NCI-H510A treated with DMSO at 0.1 percent for 48 hours (cell line): ENCODE measurements at places on chromosomes 4 and X.
A peak's percentile ranks its signal among the peaks of the same experiment; 100 is the strongest.

DNA sequence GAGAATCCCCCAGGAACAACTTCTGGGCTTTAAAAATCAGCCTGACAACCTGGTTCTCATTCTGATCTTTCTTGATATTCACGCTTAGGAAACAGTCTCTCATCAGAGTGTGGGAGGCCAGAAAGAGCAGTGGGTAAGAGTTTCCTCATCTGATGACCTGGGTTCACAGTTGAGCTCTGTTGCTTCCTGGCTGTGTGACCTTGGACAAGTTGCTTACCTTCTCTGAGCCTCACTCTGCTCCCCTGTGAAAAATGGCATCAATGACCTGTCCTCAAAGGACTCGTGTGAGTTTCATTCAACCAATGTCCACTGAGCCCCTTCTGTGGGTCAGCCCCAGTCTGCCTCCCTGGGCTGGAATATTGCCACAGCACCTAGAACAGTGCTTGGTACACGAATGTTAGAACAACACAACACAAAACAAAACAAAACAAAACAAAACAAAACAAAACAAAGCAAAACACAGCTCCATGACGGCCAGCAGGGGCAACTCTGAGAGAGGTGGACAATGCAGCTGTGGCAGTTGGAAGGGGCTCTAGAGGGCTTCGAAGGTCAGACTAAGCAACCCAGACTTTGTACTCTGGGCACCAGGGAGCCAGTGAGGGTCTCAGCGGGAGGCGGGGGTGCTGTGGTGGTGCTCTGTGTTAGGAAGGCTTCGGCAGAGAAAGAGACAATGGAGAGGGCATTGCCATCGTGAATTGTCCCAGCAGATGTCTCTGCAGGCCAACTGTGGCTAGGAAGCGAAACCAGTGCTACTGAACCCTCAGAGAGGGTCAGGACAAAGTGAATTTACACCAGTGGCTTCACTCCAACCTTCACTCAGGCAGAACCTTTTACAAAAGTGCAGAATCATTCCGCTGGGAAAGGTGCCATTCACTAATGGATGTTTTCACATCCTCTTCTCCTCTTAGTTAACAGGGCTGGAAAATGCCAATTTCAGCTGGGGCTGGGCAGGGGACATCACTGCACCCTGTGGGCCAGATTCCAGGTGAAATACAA, 14.3 kb upstream of the C4orf50 start:
- no peak for DNase-seq

- DNase-seq, result no peak
Measured at GRCh38 chr4:35772291-35772690, 472.0 kb downstream of the ARAP2 start.

DNA sequence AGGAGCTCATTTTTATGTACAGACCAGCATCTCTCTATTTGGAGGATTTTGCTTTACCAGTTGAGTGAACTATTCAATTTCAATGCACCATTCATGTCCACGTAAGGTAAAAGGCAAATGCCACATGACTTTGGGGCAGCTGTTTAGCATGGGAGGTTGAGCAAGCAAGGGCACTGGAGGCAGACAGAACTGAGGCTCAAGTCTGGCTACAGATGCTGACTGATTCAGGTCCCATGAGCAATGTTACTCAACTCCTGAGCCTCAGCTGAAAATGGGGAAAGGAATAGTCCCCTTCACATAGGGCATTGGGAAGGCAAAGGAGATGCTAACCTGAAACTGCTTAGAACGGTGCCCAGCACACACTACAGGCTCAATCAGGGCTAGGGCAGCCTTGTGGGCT, 93.0 kb upstream of the MTM1 start:
- no peak for DNase-seq

DNA sequence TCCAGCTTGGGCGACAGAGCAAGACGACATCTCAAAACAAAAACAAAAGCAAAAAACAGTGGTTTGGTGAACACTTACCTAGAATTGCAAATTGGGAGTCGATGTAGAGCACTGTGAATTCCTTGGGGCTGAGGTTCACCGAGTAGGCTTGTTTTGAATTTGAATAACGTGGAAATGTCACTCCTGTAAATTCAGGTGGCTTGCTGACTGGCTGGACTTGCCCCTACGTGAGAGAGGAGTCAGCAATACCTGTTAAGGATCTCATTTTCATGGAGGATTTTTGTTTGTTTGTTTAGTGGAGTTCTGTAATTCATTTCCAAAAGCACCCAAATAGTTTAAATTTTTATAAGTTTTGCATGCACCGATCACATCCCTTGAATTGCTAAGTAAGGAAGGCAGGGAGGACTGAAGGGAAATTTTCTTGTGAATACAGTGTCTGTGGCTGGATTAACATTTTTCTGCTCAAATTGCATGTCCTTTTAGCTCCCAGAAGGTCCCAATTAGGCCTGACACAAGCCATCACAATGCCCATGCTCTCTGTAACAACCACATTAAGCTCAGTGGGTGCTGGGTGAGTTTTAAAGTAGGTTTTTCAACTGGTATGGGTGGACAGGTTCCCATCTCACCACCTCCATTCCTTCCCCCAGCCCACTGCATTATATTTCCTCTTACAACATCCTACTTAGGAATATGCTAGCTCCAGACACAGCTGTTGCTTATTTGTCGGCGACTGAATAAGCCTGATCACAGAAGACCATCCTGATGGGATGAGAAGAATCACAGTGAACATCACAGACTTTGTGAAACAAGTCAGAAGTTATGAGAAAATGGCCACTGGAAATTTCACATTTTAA, 58.5 kb upstream of the TTC29 start:
- no peak for DNase-seq

- DNase-seq, result peak; percentile 76
Measured at GRCh38 chr4:74311696-74312313, 3.5 kb downstream of the EPGN start.

DNA sequence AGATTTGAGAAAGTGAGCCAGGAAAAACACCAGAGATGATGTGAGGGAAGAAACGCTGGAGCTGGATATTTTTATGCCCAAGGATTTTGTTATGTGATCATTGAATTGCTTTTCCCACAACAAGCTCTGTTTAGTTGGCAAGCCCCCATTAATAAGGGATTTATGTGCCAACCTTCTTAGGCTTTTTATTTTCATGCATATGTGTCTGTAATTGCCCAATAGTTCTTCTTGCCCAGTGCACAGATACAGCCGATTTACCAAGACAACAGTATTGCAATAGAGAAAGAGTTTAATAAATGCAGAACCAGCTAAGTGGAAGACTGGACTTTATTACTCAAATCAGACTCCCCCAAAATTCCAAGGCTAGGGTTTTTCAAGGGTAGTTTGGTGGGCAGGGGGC, 57.7 kb downstream of the TRIM2 start:
- DNase-seq, result no peak

DNA sequence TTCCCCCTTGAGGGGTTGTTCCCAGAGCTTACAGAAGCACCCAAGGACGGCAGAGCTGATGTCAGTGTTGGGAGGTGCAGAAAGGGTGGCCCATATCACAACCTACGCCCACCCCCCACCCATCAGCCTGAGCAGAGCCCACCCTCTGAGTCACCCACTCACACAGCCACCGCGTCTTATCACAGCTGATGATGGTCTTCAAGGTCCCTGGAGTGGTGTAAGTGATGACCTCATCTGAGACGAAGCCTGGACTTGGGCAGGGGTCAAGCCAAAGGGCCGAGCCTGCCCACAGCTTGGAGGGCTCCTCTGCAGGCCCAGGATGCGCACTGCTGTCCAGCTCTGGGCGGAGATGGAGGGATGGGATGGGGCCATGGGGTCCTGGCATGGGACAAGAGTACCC, 3.0 kb upstream of the HTRA3 start:
- DNase-seq, result no peak

- DNase-seq, result no peak
Measured at GRCh38 chr4:101332424-101332823, 14.9 kb downstream of the PPP3CA start.
